ENCODE measurements at places on chromosomes 5 and 9. TPM values are rescaled to one million over a fixed set of nuclear protein-coding genes. Genes with fewer than 3 reads are reported as not detected.

CDO1 gene
- polyA plus RNA-seq, result 32.2 TPM

LCN9 gene
- polyA plus RNA-seq, result not detected

SHLD3 gene
- polyA plus RNA-seq, result 2.5 TPM

RGMB gene
- 42.9 TPM for polyA plus RNA-seq

SLC1A3 gene
- polyA plus RNA-seq, result 20.6 TPM

NMUR2 gene
- 0.29 TPM for polyA plus RNA-seq

SUSD3 gene
- polyA plus RNA-seq, result 2.3 TPM

GBGT1 gene
- polyA plus RNA-seq, result 2.5 TPM

ELAVL2 gene
- polyA plus RNA-seq, result 3.5 TPM

DIPK1B gene
- polyA plus RNA-seq, result 12.0 TPM

HMHB1 gene
- 0.60 TPM for polyA plus RNA-seq

CDC25C gene
- 3.9 TPM for polyA plus RNA-seq

GABRA1 gene
- polyA plus RNA-seq, result not detected

C5orf58 gene
- polyA plus RNA-seq, result 0.58 TPM

PAPPA gene
- polyA plus RNA-seq, result 1.2 TPM

PCDHGB5 gene
- polyA plus RNA-seq, result 3.0 TPM

STPG3 gene
- polyA plus RNA-seq, result 0.37 TPM

OBP2B gene
- not detected for polyA plus RNA-seq

SMIM33 gene
- not detected for polyA plus RNA-seq

CYSRT1 gene
- polyA plus RNA-seq, result 0.93 TPM

KIAA0825 gene
- polyA plus RNA-seq, result 2.5 TPM

MSMP gene
- 1.3 TPM for polyA plus RNA-seq

SPATA9 gene
- polyA plus RNA-seq, result 1.7 TPM

AP3B1 gene
- 44.0 TPM for polyA plus RNA-seq

CCDC69 gene
- polyA plus RNA-seq, result 101 TPM

PCDHB9 gene
- 2.0 TPM for polyA plus RNA-seq

SHC3 gene
- polyA plus RNA-seq, result 0.54 TPM

TMOD1 gene
- polyA plus RNA-seq, result 111 TPM

YTHDC2 gene
- 9.5 TPM for polyA plus RNA-seq

MEF2C gene
- 656 TPM for polyA plus RNA-seq

PRR16 gene
- 9.2 TPM for polyA plus RNA-seq

MED7 gene
- 11.7 TPM for polyA plus RNA-seq

SLC36A3 gene
- not detected for polyA plus RNA-seq

Measured in muscle of back (tissue), 13 donors.